GM03348 (cell line): ENCODE measurements at places on chromosomes 6 and 20.

GRCh38 chr6:52538252-52538900 is 38.5 kb downstream of the TRAM2 start:
- DNase-seq: peak; percentile 64

GRCh38 chr6:47034926-47035325 is 7.2 kb downstream of the ADGRF1 start:
- DNase-seq: peak; percentile 20

DNA sequence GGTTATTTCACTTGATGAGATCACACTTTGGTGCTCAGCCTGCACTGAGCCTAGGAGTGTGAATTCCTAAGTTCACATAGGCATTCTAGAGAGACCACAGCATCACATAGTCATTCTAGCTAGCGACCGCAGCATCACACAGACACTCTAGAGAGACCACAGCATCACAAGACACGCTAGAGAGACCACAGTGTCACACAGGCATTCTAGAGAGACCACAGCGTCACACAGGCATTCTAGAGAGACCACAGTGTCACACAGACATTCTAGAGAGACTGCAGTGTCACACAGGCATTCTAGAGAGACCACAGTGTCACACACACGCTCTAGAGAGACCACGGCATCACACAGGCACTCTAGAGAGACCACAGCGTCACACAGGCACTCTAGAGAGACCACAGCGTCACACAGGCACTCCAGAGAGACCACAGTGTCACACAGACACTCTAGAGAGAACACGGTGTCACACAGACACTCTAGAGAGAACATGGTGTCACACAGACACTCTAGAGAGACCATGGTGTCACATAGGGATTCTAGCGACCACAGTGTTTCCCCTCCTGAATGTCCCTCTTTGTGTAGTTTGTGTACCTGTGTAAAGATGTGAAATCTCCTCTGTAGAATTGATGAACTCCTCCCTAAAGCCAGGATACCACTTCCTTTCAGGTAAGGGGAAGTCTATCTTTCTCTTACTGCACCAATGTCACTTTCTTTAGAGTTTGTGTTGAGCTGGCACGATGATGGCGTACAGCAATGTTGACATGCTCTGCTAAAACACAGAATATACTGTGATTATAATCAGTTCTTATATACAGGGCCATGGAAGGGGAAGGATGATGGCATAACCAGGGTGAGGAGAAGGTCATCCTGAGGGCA is 169.4 kb downstream of the ZDHHC14 start:
- no peak for DNase-seq

- DNase-seq: no peak
Observed at GRCh38 chr20:46923550-46923949, 28.9 kb downstream of the EYA2 start.

DNA sequence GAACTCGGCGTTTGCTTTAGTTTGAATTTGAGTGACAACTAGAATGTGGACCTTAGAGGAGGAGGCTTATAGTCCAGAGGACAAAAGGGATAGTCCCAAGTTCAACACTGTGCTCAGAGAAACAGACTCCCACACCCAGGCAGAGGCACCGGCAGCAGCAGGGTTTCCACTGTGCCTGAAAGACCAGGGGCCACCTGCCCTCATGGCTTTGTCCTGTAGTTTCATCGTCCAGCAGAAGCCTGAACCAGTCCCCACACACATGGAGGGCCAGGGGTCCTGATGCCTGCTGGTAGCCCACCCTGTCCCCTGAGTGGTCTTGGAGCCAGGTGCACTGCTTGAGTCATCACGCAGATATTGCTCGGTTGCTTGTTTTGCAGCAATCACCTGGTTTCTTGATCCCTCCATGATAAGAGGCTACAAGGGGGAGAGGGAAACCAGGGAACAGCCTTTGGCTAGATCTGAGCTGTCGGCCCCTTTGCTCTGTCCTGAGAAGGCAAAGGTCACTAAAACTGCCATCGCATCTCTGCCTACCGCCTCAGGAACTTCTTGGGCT is 7.2 kb upstream of the ACSS1 start:
- DNase-seq: no peak

GRCh38 chr20:6888736-6889395 is 121.4 kb downstream of the BMP2 start:
- no peak for DNase-seq

- peak; percentile 29 for DNase-seq
Observed at GRCh38 chr6:72048080-72048479, 161.7 kb downstream of the RIMS1 start.
